ENCODE measurements at places on chromosomes 16 and 17.

GRCh38 chr16:87570572-87570937 is 31.8 kb upstream of the JPH3 start:
- no peak for DNase-seq

GRCh38 chr17:14827396-14827919 is 437.7 kb downstream of the PMP22 start:
- no peak for DNase-seq

- no peak for DNase-seq
These were observed 3.8 kb downstream of the CMIP start for GRCh38 chr16:81448154-81449131.

DNA sequence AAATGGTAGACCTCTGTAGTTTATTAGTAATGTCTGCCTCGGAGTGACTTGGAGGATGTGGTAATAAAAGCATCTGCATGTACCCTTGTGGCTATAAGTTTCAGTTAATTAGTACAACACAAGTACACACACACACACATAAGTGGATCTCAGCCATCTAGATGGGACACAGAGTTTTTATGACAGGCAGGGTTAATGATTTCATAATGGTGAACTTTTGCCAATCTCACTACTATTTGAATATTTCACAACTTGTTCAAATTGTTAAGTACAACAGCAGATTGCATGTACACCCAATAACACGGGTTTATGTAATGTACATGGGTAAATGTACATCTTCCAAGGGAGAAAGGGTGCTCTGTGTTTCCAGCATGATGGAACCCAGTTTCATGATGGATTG is 511.3 kb upstream of the HSBP1 start:
- DNase-seq, result no peak

All from activated naive CD4-positive, alpha-beta T cell treated with anti-CD3 and anti-CD28 coated beads, Interleukin-2, amount 50 U/mL, for 16 hours (primary cell).